ENCODE measurements at places on chromosomes 3 and 15.

DNA sequence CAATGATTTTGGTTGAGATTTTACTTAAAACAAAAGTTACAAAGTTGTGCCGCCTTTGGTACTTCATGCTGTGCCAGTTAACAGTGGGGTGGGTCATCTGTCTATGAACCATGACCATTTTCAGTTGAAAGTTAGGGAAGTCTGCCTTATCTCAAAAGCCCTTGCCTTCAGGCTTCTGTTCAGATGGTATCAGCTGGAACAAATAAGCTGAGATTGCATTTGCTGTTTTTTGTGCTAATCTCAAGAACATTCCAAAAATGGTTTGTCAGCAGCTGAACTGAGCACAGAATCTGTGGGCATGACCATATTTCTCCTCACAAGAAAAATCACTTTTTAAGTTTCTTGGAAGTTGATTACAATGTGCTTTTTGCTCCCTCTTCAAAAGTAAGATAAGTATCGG, 142.3 kb downstream of the IL5RA start:
- DNase-seq = no peak

GRCh38 chr15:74788683-74789151, 6.8 kb downstream of the CSK start:
- no peak for DNase-seq

DNA sequence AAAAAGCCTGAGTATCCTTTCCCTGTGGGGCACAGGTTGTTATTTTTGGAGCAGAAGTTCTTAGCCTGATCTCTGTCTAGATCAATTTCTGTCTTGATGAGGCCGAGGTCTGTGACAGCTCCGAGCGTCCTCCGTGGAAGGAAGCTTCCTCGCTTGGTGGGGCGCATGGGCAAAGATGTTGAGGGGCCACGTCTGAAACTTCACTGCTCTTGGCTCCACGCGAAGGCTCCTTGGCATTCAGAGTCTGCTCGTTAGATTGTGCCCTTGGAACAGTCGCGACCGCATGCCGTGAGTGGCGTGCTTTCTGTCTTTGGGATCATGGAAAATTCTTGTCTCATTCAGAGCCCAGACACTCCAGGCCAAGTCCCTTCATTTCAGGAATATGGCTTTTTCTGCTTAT, 13.7 kb downstream of the GRK7 start:
- no peak for DNase-seq

DNA sequence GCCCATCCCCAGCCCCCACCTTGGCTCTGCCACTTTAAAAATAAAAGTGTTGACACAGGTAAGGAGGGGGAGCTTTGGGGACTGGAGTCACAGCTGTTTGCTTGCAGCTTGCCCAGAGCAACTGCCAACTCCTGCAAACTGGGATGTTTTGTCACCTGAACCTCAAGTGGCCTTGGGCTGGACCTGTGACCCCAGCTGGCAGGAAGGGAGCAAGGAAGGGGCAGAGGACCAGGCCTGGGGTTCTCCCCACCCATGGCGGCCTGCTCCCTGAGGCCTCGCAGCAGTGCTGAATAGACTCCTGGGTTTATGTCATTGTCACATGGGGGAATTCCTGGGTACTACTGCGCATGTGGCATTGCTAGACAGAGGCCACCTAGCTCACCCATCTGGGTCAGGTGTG, 246.9 kb upstream of the TLE3 start:
- no peak for DNase-seq

DNA sequence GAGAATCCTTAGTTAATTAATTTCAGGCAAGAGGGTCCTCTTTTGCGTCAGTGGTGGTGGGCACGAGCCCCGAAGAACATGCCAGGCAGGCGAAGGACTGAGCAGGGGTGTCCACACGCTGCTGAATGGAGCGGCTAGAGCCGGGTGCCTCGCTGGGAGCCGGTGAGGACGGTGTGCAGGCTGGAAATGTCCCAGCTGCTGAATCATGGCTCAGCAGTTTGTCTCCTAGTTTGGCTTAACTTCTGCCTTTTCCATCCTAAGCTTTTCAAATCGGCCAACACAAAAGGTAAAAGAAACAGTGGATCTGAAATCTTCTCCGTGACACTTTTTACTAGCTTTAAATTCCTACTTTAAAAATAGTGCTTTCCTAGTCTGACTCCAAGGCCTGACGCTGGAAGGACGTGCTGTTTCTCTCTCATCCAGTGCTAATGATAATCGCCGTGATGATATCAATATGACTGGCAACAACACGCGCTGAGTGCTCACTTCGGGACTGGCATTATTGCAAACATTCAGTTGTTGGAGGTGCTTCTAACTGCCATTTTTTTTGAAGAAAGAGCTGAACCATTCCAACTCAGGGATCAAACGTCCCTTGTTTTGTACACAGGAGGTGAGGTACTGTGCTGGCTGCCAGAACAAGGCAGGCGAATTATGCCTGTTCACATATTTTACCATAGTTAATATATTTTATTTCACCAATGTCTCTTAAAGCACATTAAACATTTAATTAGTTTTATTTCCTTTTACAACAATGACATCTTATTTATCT, 19.8 kb downstream of the PCSK6 start:
- DNase-seq = no peak

GRCh38 chr3:124802061-124802698, 71.9 kb downstream of the UMPS start:
- no peak for DNase-seq

DNA sequence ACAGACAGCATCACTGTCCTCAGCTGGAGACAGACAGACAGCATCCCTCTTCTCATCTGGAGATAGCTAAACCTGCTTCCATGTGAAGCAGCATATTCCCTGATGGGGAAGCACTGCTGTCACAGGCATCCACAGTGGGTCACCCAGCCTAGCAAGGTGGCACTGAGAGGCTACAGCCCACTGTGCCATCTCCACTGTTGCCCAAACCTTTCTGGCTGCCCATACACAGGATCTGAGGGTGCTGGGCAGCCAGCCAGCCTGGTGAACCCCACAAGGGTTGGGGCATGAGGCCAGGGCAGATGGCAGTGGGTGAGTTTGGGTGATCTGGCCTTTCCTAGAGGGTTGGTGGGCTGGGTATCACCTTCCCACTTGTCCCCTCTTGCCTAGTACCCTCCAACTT, 11.7 kb downstream of the CHST13 start:
- DNase-seq = no peak

DNA sequence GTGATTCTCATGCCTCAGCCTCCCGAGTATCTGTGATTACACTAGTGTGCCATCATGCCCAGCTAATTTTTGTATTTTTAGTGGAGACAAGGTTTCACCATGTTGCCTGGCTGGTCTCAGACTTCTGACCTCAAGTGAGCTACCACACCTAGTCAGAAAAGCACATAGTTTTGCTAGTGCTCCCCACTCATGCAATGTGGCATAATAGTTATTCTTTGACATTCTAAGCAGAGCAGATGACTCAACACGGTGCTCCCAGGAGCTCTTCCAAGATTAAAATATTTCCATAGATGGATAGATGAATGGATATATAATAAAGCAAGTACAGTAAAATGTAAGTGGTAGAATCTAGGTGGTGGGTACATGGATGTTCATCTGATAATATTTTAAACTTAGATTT, 53.1 kb upstream of the GK5 start:
- no peak for DNase-seq

DNA sequence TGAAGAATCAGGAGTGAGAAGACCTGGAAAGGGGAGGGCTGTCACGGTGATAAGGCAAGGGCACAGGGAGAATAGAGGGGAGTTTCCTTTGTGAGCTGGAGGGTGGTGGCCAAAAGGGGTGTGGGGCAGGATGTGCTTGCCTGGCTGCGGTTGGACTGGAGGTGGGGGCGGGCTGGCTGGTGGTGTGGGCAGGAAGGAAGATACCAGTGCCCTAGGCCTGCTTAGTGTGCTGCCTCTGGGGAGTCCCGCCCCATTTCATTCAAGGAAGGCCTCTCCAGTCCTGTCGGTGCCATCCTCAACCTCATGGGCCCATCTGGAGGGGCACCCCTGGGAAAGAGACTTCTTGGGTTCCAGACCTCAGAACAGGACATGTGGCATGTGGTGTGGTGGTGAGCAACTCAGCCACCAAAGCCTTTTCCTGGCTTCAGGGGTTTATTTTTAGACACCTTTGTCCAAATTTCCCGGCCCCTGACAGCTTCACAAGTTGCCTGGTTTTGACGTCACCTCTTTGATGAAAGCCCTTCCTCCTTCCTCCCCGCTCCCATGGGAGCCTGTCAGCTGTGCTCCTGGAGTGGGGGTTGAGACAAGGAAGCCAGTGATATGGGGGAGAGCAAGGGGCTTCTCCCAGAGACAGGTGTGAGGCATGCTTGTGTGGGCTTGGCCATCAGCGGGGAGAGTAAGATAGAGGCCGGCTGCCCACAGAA, 15.6 kb downstream of the TEX264 start:
- DNase-seq = no peak

- no peak for DNase-seq
Observed at GRCh38 chr3:120102674-120103073, 8.4 kb upstream of the GSK3B start.

DNA sequence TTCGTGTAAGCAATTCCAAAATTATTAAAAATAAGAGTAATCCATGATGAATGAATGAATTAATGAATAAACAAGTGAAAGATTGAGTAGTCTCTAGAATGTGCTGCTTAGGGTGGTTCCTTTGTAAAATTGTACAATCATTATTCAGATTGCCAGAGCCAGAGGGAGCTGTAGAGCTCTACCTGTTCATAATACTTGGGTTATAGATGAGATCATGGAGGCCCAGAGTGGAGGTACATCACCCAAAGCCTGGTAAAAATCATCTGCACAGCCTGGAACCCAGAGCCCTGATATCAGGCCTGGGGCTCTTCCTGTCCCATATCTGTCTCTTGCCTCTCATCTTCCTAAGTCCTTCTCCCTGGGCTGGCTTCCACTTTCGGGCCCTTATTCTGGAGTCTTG, 297.2 kb downstream of the RPLP1 start:
- no peak for DNase-seq

- no peak for DNase-seq
Observed at GRCh38 chr3:58353722-58354553, 21.2 kb downstream of the PXK start.

- DNase-seq = no peak
Observed at GRCh38 chr15:58309963-58310928, 121.5 kb upstream of the LIPC start.

- DNase-seq = no peak
Observed at GRCh38 chr15:38525489-38525888, 39.1 kb downstream of the RASGRP1 start.

- DNase-seq = no peak
Observed at GRCh38 chr15:45637141-45637540, 2.3 kb downstream of the SQOR start.

- no peak for DNase-seq
Observed at GRCh38 chr15:92167451-92167850, 226.2 kb upstream of the ST8SIA2 start.

Measured in HFF-Myc (cell line).